ENCODE measurements at places on chromosomes 6 and 20. TPM values are rescaled to one million over a fixed set of nuclear protein-coding genes. Genes with fewer than 3 reads are reported as not detected.

The EYA4 gene
- total RNA-seq, result 0.19 TPM

The ULBP1 gene
- 1.3 TPM for total RNA-seq

The KPNA5 gene
- total RNA-seq, result 2.6 TPM

The PKHD1 gene
- 33.0 TPM for total RNA-seq

The RIPPLY2 gene
- 0.22 TPM for total RNA-seq

The NTSR1 gene
- total RNA-seq, result 0.09 TPM

The CDH22 gene
- total RNA-seq, result 5.3 TPM

The HRH3 gene
- total RNA-seq, result 0.08 TPM

The MYLK4 gene
- 0.43 TPM for total RNA-seq

The TINAG gene
- not detected for total RNA-seq

The RAET1L gene
- total RNA-seq, result not detected

The LIME1 gene
- 6.0 TPM for total RNA-seq

The CALHM4 gene
- not detected for total RNA-seq

DNA sequence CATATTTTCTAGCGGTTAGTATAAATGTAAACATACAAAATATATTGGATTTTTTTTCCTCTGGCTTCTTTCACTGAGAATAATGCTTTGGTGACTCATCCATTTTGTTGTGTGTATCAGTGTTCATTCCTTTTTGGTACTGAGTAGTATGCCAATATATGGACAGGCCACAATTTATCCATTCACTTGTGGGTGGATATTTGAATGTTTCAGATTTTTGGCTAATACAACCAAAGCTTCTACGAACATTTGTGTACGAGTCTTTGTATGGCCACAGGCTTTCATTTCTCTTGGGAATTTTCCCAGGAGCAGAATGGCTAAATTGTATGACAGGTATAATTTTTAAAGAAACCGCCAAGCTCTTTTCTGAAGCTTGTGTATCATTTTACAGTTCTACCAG lies 677.5 kb downstream of the HDGFL1 start:
- no peaks in the 10 kb centered on the region for H3K4me1 ChIP-seq
- H3K36me3 ChIP-seq, result no peaks in the 10 kb centered on the region
- H3K27ac ChIP-seq, result no peak overlapping the region
- H3K4me3 ChIP-seq, result no peak overlapping the region
- H3K27me3 ChIP-seq, result no peaks in the 10 kb centered on the region
- no peak for DNase-seq

DNA sequence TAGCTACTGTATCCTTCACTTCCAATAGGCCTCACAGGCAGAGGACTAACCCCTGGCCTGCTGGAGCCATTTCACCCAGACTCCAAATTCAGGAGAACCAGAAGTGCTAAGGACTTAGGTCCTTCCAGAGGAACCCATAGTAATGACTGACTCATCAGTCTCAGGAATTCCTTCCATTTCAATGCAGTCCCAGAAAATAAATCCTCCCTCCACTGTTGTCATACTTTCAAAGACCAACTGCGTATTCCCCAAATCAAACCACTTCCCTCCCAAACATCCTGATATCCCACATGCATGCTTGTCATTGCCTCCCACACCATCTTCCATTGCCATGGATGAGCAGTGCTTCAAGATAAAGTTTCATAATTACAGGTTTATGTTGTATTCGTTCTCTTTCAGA lies 31.8 kb upstream of the NT5E start:
- H3K36me3 ChIP-seq, result no peaks in the 10 kb centered on the region
- H3K27ac ChIP-seq, result no peak overlapping the region
- H3K4me3 ChIP-seq, result no peak overlapping the region
- no peaks in the 10 kb centered on the region for H3K27me3 ChIP-seq

DNA sequence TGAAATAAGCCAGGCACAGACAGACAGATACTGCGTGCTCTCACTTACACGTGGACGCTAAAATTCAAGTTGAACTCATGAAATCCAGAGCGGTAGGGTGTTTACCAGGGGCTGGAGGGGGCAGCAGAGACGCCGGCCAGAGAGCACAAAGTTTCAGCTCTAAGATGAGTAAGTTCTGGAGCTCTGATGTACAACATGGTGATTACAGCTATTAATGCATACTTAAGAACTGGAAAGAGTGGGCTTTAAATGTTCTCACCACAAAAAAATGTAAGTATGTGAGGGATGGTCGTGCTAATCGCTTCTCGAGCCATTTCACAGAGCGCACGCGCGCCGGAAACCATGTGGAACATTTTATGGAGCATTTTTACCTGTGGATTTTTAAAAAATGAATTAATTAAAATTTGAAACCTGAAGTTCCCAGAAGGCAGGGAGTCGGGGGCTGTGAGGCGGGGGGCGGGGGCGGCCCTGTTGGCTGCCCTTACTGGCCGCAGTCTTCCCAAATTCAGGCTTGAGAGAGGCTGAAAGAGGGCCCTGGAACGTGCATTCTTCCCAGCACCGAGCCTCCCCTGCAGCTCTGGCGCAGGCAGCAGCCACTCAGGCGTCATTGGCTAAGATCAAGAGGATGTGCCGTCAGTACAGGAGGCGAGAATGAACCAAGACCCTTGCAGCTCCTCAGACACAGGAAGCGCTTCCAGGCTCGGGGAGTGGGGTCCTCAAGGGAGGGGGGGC lies 8.5 kb upstream of the SLCO4A1 start:
- H3K36me3 ChIP-seq, result no peaks in the 10 kb centered on the region
- H3K4me3 ChIP-seq, result no peak overlapping the region
- no peaks in the 10 kb centered on the region for H3K4me1 ChIP-seq
- H3K27ac ChIP-seq, result no peak overlapping the region
- no peak for DNase-seq

GRCh38 chr6:26383624-26384417 lies 913 bp downstream of the BTN2A2 start:
- peak overlapping the region; percentile 21 for H3K4me3 ChIP-seq
- no peaks in the 10 kb centered on the region for H3K27me3 ChIP-seq

DNA sequence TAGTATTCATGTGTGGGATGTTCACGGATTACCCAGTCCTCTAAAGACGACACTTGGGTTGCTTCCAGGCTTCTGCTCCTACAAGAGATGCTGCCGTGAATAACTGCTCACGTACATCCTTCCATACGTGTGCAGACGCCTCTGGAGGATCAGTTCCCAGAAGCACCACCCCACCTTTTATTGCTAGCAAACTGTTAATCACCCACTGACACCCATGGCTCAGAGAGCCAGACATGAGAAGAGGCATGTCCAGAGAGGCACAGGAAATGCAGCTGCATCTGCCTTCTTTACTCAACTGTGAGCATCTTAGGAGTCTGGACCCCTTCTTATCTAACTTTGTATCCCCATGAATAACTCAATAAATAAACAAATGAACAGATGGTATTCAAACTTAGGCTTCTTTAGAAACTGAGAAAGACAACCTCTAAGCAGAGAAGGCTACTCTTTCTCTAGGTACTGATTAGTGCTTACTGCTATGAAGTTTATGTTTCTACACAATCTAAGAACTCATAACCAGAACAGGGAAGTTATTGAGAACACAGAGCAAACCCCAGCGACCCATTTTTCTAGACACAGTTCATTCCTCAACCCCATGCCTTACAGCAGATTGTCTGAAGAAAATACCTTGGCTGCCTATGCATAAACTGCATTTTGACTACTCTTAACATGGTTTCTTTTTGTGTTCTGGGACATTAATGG lies 228.7 kb upstream of the RREB1 start:
- no peaks in the 10 kb centered on the region for H3K36me3 ChIP-seq
- no peak overlapping the region for H3K27ac ChIP-seq
- no peak for DNase-seq
- no peaks in the 10 kb centered on the region for H3K27me3 ChIP-seq
- H3K4me1 ChIP-seq, result no peaks in the 10 kb centered on the region

GRCh38 chr6:91449539-91449938 lies 862.7 kb upstream of the MAP3K7 start:
- no peaks in the 10 kb centered on the region for H3K4me1 ChIP-seq
- H3K27me3 ChIP-seq, result no peaks in the 10 kb centered on the region
- no peak overlapping the region for H3K27ac ChIP-seq
- no peak overlapping the region for H3K4me3 ChIP-seq
- H3K36me3 ChIP-seq, result no peaks in the 10 kb centered on the region

DNA sequence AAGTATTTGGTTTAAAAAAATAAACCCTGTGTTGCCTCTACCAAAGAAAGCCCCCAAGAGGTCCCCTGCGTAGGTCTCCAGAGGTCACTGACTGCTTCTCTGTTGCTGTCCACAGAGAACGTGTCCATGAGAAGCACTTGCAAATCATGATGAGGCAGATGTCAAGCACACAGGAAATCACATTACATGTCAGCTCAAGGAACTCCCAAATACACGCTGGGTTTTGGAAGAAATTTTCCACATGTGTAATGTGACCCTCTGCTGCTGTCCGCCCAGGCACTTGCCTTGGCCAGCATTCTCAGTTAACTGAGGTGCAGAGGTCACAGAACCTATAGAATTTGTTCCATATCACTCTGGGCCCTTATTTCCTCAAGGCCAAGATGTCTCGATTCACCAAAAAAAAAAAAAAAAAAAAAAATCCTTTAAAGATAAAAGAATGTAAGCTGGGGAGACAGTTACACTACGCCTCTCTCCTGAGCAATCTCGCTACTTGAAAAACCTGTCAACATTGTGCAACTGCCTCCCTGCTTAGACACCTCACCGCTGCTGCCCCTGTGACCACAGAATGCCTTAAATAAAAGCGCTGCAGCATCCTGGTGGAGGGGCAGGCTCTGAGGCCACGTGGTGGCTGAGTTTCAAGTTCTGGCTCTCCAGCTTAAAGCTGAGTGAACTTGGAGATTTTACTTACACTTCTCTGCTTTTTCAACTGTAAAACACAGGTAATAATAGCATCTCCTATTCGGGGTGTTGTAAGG lies 42.3 kb downstream of the SLC22A23 start:
- H3K27ac ChIP-seq, result no peak overlapping the region
- no peak for DNase-seq
- peaks cover 23% of the 10 kb centered on the region for H3K4me1 ChIP-seq
- H3K4me3 ChIP-seq, result no peak overlapping the region

- no peak overlapping the region for H3K4me3 ChIP-seq
- DNase-seq, result no peak
- no peak overlapping the region for H3K27ac ChIP-seq
- no peaks in the 10 kb centered on the region for H3K4me1 ChIP-seq
- peaks cover 7% of the 10 kb centered on the region for H3K27me3 ChIP-seq
- H3K36me3 ChIP-seq, result no peaks in the 10 kb centered on the region
Measured at GRCh38 chr20:21571841-21572690, 58.2 kb upstream of the NKX2-2 start.

DNA sequence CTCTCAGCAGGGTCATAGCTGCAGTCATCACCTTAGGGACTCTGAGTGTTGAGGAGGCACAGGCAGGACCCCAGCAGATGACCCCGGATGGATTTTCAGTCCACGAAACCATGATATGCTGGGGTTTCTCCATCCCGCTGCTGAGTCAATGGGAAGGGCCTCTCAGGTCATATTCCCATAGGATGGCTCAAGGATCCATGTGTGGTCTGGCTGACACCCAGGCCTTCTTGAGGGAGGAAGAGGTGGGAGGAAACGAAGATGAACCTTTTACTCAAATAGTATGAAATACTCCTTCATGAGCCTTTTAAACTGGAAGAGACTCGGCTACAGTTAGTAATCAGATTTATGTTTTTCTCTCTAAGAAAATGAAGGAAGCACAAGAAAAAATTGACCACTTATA lies 10.3 kb upstream of the RALY start:
- H3K36me3 ChIP-seq, result no peaks in the 10 kb centered on the region
- no peak overlapping the region for H3K27ac ChIP-seq
- no peaks in the 10 kb centered on the region for H3K27me3 ChIP-seq
- no peak for DNase-seq

- no peak for DNase-seq
- H3K27ac ChIP-seq, result peak overlapping the region; percentile 72
- H3K27me3 ChIP-seq, result no peaks in the 10 kb centered on the region
- H3K4me1 ChIP-seq, result no peaks in the 10 kb centered on the region
Measured at GRCh38 chr6:20400456-20401204, 1.0 kb upstream of the E2F3 start.

GRCh38 chr20:53809728-53810365 lies 216.2 kb upstream of the ZNF217 start:
- H3K36me3 ChIP-seq, result no peaks in the 10 kb centered on the region
- H3K27ac ChIP-seq, result no peak overlapping the region
- H3K27me3 ChIP-seq, result no peaks in the 10 kb centered on the region
- no peaks in the 10 kb centered on the region for H3K4me1 ChIP-seq
- DNase-seq, result no peak

DNA sequence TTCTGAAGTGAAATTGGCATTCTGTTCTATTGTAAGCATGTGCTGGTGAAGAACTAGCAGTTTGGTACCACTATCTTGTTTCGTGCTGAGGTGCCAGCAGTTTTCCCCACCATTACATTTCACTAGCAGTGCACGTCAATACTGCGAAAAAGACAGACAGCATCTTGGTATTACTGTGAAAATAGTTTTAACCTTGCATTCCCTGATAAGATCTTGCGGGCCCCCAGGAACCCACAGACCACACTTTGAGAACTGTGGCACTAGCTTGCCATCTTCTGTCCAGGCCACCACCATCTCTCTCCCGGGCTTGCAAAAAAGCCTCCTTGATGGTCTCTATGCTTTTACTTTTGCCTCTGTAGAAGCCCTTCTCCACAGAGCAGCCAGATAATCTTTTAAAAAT lies 185.7 kb downstream of the BACH2 start:
- H3K4me3 ChIP-seq, result no peak overlapping the region
- no peaks in the 10 kb centered on the region for H3K27me3 ChIP-seq
- no peak overlapping the region for H3K27ac ChIP-seq
- no peak for DNase-seq
- no peaks in the 10 kb centered on the region for H3K4me1 ChIP-seq

GRCh38 chr6:4571011-4571410 lies 205.2 kb upstream of the CDYL start:
- no peak for DNase-seq
- H3K4me1 ChIP-seq, result no peaks in the 10 kb centered on the region
- H3K36me3 ChIP-seq, result no peaks in the 10 kb centered on the region
- no peak overlapping the region for H3K27ac ChIP-seq

DNA sequence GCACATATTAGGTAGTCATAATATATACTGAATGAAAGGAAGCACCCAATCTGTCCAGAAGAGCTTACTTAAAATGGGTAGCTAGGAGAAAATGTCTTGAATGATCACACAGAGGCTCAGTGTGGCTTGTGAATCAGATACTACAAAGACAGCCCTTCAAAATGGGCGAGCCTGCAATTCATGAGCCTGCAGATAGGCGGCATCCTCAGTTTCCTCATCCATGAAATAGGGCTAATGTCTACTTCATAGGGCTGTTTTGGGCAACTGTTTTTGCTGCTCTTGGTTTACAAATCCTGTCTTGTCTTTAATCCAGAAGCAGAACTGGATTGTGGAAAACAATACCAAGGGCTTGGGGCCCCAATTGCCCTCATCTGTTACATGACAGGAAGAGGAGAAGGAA lies 129.3 kb upstream of the KCNK16 start:
- H3K27me3 ChIP-seq, result no peaks in the 10 kb centered on the region
- DNase-seq, result no peak
- no peak overlapping the region for H3K27ac ChIP-seq
- H3K36me3 ChIP-seq, result no peaks in the 10 kb centered on the region
- no peaks in the 10 kb centered on the region for H3K4me1 ChIP-seq
- no peak overlapping the region for H3K4me3 ChIP-seq

DNA sequence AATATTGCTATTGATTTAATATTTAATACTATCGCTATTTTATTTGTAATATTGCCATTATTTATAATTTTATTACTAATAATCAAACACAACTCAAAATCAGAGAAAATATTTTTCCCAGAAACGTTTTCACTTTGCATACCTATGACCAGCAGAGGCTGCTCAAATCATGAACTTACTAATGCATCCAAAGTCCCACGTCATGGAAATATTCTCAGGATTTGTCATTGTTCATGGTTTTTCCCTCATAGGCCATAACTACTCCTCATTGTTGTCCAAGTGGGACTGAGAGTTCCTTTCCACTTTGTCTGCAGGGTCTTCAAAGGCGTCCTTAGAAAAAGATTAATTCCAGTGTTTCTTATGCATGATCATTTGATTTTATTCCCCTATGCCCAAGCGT lies 344.8 kb downstream of the THBS2 start:
- H3K27ac ChIP-seq, result no peak overlapping the region
- no peak for DNase-seq
- H3K27me3 ChIP-seq, result no peaks in the 10 kb centered on the region
- H3K4me1 ChIP-seq, result no peaks in the 10 kb centered on the region
